ENCODE measurements at places on chromosomes 13 and 19.
A peak's percentile ranks its signal among the peaks of the same experiment; 100 is the strongest.

DNA sequence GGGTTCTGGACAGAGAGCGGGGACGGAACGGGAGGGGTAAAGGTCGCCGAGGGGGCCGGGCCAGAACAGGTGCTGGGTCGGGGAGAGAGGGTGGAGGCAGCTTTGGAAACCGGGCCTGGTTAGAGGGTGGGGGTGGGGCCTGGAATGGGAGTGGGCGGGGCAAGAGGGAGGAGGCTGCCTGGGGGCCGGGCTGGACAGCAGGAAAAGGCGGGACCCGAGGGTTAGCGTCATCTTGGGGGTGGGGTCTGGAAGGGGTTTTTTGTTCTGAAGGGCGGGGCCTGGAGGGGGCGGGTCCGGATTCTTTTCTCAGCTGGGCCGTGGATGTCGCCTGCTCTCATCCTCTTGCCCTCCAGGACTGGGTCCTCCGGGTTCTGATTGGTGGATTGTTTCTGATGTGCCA, 4.3 kb upstream of the ZNF813 start:
- peak; percentile 94 for DNase-seq

GRCh38 chr13:97256343-97256783, 34.2 kb downstream of the MBNL2 start:
- no peak for DNase-seq

DNA sequence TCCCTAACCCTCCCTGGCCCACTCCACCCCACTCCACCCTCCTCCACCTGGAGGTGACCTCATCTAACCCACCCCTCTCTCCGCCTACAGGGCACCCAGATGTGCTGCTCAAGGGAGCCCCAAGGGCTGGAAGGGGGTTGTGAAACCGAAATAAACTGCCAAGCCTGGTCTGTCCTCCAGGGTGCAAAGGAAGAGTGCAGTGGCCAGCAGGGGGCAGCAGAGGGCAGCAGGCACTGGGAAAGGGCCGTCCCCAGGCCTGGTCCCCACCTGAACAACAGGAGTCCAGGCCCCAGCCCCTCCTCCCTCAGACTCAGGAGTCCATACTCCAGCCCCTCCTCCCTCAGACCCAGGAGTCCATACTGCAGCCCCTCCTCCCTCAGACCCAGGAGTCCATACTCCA, 8.4 kb upstream of the BCAM start:
- DNase-seq, result peak; percentile 41

DNA sequence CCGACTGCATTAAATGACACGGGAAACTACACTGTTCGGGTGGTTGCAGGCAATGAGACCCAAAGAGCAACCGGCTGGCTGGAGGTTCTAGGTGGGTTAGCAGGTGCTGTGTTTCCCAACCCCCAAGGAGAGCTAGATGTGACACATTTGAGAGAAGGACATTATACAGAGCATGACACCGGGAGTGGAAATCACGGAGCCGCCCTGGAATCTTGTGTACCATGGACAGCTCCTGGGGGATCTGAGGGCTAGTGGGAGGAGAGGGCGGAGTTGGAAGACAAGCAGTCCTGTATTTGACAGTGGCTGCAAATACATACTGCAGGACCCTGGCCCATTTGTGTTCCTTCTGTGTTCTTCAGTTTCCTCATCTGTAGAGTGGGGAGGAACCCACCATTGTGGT, 2.3 kb downstream of the CEACAM18 start:
- DNase-seq, result no peak

GRCh38 chr19:6685482-6685881, 15.5 kb upstream of the TNFSF14 start:
- no peak for DNase-seq

GRCh38 chr19:38836159-38836982, 4.8 kb upstream of the ECH1 start:
- DNase-seq, result no peak

- DNase-seq, result no peak
Observed at GRCh38 chr19:33647146-33647545, 25.4 kb downstream of the CHST8 start.

DNA sequence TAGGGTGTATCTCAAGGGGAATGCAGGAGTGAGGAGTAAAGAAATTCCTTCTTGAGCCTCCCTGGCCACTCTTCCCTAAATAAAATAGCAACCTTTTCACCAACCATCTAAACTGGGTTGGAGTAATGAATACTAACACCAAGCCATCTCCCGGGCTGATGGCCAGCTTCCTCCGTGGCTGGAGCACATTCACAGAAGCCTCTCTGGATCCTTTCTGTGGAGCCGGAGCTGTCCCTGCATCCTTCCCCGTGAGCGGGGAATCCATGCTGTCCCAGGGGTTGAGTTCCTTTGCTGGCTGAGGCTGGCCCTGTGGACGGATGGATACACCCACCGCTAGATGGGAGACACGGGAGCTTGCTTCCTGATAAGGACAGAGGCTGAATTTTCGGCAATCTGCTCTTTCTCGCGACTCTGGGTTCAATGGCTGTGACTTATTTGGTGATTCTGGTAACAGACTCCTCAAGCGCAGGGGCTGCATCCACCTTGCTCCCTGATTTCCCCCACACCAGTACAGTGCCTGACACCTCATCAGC, 370.3 kb downstream of the ZNF536 start:
- DNase-seq, result no peak

DNA sequence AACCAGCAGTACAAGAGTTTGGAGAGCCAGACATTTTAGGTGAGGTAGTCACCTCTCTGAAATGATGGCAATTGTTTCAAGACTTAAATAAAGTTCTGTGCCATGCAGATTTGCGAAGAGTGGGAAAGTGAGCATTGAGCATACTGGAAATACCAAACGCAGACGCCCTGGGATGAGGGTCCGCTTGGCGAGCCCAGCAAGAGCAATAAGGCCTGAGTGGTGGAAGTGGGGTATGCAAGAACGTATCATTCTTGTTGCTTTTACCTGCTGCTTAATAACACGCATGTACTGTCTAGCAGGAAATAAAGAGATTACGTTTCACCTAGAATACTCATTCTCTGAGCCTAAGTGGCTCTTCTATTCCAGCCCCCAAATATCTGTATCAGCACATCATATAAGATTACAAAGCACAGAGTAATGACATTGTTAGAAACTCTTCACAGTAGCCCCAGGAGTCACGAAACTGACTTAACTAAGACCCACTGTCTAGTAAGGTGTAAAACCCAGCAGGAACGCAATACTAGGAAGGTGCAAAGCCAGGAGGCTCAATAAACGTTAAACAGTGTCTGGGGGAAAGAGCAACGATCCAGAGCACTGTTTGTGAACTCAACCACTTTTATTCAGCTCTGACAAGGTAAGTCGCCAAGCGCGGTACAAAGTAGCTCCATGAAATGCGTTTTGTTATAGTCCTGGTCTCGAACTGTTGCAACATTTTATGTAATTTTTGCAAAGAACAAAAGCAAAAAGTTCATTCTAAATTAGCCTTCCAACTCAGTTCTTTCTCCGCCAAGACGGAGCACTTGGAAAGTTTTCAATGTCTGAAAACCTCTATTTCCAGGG, 1.2 kb downstream of the RCBTB2 start:
- DNase-seq, result no peak

DNA sequence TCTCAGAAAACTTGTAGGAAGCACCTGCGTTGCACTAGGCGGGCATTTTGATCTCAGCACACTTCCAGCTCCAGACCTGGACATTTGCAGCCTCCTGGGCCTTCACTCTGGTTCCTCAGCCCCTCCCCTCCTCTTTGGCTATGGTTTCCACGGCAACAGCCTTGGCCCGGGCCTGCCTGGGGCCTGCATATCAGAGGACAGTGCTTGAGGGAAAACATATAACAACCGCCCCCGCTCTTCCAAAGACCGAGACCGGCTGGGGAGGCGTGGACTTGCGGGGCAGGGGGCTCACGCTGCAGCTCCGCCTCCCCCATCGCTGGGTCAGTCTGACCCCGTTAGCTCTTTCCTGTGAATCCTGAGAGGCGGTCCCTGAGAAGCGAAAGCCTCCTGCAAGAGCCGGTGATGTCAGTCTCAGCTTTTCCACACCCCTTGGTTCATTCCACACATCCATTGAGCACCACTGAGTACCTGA, 125.7 kb upstream of the PEG3 start:
- no peak for DNase-seq

DNA sequence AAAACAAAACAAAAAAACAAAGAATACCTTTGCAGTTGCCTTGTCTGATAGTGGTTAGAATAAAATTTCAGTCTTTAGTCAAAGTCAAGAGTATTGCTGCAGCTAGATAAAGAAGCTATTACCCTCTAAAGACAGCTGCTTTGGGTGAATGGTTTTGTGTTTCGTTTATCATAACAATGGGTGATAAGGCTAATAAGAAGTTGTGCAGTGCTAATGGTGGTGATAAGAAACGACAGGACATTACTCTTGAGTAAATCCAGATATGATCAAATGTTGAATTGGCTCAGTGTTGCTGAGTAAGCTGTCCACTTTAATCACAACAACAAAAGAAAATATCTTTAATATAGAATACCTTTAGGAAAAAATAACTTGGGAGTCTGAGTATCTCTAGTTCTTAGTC, 1825.3 kb downstream of the SLITRK5 start:
- DNase-seq, result no peak

GRCh38 chr13:109778102-109778542, 8.3 kb downstream of the IRS2 start:
- no peak for DNase-seq

DNA sequence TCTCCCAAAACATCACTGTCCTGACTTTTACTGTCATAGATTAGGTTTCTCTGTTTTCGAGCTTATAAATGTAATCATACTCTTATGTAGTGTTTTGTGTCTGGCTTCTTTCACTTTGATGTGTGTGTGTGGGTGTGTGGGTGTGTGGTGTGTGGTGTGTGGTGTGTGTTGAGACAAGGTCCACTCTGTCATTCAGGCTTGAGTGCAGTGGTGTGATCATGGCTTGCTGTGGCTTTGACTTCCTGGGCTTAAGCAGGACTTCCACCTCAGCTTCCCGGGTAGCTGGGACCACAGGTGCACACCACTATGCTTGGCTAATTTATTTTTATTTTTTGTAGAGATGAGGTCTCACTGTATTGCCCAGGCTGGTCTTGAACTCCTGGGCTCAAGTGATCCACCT, 59.6 kb downstream of the PDS5B start:
- DNase-seq, result no peak

- peak; percentile 75 for DNase-seq
Observed at GRCh38 chr19:18645035-18645511, 8.2 kb downstream of the KLHL26 start.

DNA sequence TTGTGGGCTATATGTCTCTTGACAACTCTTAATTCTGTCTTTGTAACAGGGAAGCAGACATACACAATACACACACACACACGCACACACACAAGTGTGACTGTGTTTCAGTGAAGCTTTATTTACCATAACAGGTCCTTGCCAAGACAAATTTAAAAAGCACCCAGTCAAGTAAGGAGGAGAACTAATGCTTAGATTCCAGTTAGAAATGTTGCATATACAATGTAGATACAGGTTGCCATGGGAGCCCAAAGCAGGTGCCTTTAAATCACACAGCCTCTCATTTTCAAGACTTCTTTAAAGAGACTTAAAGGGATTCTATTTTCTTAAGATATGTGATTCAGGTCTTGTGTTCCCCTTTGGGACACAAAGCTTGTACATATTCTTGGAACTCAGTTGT, 1551.9 kb downstream of the EFNB2 start:
- no peak for DNase-seq

DNA sequence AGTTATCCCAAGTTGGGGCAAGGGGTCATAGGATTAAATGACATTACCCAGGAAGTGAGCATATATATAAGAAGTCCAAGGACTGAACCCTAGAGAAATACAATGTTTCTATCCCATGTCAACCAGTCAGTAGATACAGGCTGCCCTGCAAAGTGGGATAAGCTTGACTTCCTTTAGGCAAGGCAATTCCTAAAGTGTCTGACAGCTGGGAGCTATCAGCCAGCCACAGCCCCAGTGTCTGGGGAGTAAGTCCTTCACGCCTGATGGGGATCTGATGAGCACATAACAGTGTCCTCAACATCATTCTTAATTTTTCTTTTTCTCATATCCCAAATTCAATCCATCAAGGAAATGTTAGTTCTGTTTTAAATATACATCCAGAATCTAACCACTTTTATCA, 54.1 kb downstream of the DNAJC15 start:
- DNase-seq, result no peak

All from globus pallidus (tissue), 1 donor.